ENCODE measurements at places on chromosomes 5 and 9. TPM values are rescaled to one million over a fixed set of nuclear protein-coding genes. Genes with fewer than 3 reads are reported as not detected.

KCNN2 gene
- total RNA-seq: 0.22 TPM

DNA sequence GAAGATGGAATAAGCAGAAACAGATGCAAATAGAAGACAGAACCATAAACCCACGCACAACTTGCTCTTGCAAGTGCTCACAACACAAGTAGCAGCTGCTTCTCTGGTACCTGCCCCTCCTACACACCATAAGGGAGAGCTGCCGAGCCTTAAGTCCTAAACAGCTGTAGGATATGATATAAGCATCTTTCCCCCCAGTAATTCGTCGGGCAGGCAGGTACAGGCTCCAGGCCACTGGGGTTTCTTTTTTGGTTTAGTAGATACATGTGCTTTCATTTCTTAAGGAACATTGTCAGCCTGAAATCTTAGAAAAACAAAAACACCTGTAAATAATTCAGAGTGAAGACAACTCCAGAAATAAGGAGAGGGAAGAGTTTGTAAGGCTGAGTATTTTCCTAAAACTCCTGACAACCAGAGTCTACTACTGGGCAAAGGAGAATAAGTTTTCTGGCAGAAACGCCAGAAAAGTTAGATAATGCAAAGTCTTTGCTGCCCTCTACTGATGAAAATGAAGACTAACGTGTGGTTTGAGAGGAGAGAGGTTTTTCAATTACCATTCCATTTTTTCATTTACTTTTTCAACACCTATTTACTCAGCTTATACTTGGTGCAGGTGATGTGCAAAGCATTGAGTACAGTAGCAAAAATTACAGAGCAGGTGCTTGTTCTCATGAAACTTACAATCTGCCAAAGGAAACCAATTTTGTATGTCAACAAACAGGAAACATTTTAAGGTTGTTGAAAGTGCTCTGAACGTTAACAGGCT, 20.1 kb upstream of the TCERG1 start:
- no peak for DNase-seq

DNA sequence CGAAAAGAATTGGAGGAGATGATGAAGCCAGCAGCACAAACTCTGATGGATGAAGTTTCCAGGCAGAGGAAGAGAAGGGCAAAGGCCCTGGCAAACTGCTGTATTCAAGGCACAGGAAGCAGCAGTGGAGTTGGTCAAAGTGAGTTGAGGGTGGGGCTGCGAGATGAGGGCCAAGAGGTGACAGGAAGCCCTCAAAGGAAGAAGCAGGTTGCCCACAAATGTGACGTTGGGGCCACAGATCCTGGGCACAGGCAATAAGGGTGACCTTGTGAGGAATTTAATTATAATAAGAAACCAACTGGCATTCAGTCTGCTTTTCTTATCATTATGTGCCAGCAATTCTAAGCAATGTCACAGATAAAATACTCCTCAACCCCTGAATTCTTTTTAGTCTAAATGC, 261.8 kb downstream of the CTNND2 start:
- no peak for DNase-seq

DNA sequence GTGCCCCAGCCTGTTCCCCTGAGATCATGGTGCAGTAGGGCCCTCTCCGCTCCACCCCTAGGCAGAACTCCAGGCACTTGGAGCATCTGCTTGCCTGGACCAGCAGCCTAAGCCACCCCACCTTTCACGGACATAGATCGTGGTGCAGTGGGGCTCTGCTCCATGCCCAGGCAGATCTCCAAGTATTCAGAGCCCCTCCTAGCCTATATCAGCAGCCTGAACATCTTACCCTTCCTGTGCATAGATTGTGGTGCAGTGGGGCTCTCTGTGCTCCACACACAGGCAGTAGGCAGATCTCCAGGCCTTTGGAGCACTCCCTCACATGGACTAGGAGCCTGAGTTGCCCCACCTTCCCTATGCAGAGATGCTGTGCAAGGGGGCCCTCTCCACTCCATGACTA, 103.0 kb downstream of the GLIS3 start:
- no peak for DNase-seq

GRCh38 chr9:136761545-136761981, 2.8 kb downstream of the LCN15 start:
- DNase-seq: no peak

- no peak for DNase-seq
These were observed 1466.0 kb upstream of the C9orf72 start for GRCh38 chr9:29039258-29039657.

PRLR gene
- 0.35 TPM for total RNA-seq

PKD2L2 gene
- not detected for total RNA-seq

DNA sequence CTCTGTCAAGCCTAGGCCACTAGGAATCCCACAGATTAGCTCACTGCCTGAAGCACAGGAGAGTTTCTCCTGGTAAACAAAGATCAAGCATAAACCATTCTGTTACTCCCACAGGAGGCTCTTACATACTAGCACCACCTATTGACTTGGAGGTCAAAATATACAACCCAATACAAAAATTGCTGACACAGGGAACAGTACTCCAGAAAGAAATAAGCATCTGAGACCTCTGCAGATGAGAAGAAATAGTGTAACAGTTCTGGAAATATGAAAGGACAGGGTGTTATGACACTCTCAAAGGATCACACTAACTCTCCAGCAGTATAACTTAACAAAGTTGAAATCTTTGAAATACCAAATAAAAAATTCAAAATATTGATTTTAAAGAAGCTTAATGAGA, 269.6 kb upstream of the ARRDC3 start:
- no peak for DNase-seq

Measured in epithelial cell of proximal tubule (primary cell).